ENCODE measurements at places on chromosomes 3 and 15. TPM values are rescaled to one million over a fixed set of nuclear protein-coding genes. Genes with fewer than 3 reads are reported as not detected.

KNG1 gene
- 8.7 TPM for total RNA-seq

DNA sequence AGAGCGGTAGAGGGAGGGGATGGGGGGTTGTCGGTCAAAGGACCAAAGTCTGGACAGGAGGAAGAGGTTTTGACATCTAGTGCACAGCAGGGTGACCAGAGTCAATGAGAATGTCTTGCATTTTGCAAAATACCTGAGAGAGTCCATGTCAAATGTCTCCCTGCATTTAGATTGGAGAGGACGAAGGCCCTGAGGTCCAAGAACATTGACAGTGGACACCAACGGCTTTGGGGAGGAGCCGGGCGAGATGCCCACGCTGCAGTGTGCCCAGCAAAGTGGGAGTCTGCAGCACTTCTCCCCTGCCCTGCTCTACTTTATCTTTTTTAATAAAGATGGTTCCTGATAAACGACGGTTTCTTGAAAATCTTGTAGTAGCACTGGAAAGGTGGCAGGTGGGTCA lies 67.4 kb upstream of the TAMM41 start:
- DNase-seq, result no peak

DNA sequence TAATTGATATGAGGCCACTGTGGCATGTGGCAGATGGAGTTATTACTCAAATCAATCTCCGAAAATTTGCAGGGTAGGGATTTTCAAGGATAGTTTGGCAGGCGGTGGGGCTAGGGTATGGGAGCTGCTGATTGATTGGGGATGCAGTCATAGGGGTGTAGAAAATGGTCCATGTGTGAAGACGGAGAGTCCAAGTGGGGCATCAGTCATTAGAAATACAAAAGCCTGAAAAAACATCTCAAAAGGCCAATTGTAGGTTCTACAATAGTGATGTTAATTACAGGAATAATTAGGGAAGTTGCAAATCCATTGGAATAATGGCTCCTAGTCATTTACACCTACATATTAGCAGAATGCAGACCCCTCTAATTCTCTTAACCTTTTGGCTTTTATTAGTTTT lies 4.9 kb downstream of the LEKR1 start:
- DNase-seq, result no peak

DNA sequence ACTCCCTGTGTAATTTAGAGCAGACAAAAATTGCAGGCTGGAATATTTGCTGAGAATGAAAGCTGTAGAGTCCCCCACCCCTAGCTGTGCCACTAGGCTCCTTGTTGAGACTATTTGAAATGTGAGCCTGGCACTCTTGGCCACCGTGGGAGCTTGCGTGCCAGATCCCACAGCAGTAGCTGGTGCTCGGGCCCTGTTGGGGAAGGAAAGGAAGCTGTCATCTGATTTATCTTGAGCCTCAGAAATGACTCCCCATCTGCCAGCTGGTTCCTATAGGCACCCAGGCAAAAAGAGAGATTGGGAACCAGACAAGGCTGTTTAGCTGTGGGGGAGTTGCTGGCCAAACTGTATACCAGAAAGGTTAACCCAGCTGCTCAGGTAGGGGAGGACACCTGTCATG lies 23.4 kb upstream of the CLEC3B start:
- no peak for DNase-seq

DNA sequence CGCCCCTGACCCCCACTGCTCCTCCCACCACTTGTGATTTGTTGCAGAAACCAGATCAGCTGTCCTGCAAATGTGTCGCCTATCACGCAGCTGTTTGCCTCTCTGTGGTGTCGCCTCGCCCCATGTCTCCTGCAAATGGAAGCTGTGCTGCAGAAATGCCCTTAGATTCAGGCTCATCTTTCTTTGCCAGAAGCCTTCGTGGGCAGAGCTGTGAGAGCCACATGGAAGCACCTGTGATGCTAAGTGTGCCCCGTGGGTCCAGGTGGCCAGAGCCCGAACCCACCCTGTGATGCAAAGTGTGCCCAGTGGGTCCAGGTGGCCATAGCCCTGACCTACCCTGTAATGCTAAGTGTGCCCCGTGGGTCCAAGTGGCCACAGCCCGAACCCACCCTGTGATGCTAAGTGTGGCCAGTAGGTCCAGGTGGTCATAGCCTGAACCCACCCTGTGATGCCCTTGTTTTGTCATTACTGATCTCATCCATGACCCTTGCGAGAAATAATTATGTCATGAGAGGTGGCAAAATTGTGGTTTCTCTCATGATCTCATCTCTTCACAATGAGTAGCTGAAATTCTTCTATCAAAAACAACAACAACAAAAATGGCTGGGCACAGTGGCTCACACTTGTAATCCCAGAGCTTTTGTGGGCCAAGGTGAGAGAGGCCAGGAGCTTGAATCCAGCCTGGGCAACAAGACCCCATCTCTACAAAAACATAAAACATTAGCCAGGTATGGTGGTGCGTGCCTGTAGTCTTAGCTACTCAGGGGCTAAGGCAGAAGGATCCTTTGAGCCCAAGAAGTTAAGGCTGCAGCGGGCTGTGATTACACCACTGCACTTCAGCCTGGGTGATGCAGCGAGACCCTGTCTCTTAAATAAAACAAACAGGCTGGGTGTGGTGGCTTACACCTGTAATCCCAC lies 187.4 kb downstream of the GOLGA6L6 start:
- DNase-seq, result no peak

ITGA11 gene
- total RNA-seq, result 11.1 TPM

- no peak for DNase-seq
Measured at GRCh38 chr3:25507811-25508210, 79.7 kb downstream of the RARB start.

SLC7A14 gene
- total RNA-seq, result not detected

DNA sequence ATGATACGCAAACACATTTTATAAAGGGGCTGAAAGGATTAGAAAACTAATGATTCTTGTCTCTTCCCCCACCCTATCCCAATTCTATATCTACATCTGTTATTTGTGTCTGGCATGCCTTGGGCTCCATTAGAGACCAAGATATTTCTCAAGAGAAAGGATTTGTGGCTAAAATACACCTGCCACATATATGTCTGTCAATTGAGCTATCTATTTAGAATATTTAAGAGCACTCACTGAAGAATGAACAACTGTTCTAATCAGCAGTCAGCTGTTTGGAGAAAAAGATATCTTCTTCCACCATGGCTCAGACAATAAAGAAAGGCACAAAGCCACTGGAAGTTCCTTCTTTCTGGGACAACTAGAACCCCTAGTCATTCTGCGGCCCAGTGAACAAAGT lies 61.7 kb upstream of the LRRN1 start:
- DNase-seq, result no peak

OIP5 gene
- 0.94 TPM for total RNA-seq

DNA sequence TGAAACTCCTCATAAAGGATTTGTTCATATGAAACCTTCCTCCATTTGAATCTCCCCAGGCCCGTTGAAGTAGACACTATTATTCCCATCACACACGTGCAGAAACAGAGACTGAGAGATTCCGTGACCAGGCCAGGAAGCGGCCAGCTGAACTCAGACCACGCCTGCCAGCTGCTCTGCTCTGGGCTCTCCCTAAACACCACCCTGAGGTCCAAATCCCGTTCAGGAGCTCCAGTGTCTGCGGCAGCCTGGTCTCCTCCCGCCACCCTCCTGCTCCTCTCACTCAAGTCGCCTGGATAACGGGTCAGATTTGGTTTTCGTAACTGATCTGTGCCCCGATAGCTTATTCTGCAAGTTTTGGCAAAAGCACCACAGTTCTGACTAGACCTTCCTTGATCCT lies 53.6 kb upstream of the SNRPA1 start:
- DNase-seq, result peak; percentile 45

DNA sequence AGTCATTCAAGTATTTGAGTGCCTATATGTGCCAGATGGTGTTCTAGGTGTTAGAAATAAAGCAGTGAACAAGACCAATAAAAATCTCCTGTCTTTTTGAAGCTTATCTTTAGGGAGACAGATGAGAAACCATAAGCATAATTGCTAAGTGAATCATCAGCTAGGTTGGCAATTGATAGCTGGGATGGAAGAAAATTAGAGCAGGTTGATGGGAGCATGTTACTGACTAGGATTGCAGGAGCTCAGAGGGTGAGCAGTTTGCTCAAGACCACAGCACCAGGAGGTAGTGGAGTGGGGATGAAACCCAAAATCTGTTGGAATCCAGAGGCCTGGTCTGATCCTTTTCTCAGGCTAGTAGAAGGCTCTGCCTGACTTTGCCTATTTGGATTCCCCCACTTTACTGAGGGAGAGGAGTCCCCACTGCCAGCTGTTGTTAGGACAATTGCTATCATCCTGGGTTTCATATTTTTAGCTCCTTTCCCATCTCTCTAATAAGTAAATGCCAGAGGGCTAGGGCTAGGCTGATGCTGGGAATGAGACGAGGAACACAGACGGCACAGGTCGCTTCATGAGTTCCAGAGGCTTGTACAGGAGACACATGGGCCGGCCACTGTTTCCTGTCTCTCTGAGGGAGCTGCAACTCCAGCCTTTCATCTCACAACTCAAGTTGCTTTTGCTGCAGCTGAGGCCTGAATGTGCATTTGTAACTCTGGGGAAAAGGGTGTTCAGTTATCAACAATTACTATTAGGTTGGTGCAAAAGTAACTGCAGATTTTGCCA lies 102.9 kb downstream of the CACNA1D start:
- no peak for DNase-seq

SUMF1 gene
- total RNA-seq, result 50.1 TPM

DNA sequence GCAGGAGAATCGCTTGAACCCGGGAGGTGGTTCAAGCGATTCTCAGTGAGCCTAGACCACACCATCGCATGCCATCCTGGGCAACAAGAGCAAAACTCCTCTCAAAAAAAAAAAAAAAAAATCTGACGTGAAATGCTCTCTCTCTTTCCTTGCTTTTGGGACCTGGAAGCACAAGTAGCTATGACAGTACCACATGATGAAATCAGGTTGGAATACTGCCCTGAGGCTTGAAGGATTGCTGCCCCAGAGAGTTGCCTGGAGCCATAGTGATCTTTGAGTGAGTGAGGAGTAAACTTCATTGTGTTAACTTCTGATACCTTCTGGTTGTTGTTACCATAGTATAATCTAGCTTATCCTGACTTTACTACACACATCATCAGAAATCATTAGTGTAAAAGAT lies 23.3 kb downstream of the AKAP13 start:
- DNase-seq, result no peak

DNA sequence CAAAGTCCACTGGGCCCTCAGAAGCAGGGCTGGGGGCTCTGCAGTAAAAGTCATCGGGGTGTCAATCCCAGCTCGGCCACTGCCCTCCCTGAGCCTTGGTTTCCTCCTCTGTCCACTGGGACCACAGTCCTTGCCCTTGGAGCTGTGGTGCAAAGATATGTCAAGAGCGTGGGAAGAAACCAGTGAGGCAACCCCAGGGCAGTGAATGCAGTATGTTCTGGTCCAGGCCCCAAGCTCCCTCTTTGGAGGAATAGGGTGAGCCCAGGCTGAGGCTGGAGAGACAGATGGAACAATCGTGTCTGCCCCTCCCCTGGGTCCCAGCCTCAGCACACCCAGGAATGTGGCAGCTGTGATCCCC lies 779 bp downstream of the GRIP2 start:
- DNase-seq, result no peak

GABRA5 gene
- total RNA-seq, result not detected

- DNase-seq, result no peak
Measured at GRCh38 chr15:51262463-51262862, 75.9 kb downstream of the CYP19A1 start.

DNA sequence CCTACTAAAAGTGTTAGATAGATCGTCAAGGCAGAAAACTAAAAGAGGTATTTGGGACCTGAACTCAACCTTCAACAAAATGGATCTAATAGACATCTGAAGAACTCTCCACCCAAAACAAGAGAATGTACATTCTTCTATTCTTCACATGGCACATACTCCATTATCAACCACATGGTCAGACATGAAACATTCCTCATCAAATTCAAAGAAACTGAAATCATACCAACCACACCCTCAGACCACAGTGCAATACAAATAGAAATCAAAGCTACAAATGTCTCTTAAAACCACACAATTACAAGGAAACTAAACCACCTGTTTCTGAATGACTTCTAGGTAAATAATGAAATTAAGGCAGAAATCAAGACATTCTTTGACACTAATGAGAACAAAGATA lies 984.1 kb upstream of the GBE1 start:
- DNase-seq, result no peak

ACTRT3 gene
- total RNA-seq, result 2.9 TPM

- peak; percentile 72 for DNase-seq
Measured at GRCh38 chr15:55587321-55588069, 650 bp downstream of the PYGO1 start.

- DNase-seq, result no peak
Measured at GRCh38 chr15:81812456-81812855, 233.4 kb downstream of the MEX3B start.

ARL14 gene
- total RNA-seq, result 0.31 TPM

DNA sequence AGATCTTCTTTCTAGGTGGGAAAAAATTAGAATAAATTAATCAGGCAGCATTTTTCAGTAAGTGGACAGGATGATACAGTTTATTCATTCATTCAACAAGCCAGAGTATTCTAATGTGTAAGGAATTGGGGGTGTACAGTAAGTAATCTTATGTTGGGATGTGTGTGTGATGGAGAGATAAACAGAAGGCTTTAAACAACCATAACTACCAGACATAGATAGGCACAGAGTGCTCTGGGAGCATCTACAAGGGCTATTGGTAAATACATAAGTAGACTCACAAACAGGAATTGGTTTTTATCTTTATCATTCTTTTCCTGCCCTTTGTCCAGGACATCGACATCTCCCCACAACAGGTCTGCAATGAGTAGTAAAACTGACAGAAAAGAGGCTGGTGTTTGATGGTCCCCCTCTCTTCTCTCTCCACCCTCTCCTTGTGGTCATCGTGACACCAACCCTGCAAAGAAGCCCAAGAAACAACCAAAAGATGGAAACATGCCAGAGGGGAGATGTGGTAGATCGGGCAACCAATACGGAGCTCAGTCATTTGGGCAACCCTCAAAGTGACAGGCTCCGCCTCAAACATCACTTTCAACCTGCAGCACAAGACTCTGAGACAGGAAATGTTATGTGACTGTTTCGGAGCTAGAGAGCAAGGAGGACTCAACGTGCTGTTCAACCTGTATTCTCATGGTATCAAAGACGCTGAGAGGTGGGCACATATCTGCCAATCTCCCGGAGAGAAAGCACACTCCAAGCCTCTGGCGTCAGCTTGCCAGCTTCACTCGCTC lies 28.7 kb upstream of the B3GNT5 start:
- no peak for DNase-seq

SGO1 gene
- total RNA-seq, result 0.72 TPM

- DNase-seq, result no peak
Measured at GRCh38 chr3:9229325-9229724, 20.1 kb downstream of the SRGAP3 start.

- peak; percentile 77 for DNase-seq
Measured at GRCh38 chr3:5754602-5755001, 567.1 kb downstream of the EDEM1 start.
